ENCODE measurements at places on chromosomes 16 and 17. TPM values are rescaled to one million over a fixed set of nuclear protein-coding genes. Genes with fewer than 3 reads are reported as not detected.

DNA sequence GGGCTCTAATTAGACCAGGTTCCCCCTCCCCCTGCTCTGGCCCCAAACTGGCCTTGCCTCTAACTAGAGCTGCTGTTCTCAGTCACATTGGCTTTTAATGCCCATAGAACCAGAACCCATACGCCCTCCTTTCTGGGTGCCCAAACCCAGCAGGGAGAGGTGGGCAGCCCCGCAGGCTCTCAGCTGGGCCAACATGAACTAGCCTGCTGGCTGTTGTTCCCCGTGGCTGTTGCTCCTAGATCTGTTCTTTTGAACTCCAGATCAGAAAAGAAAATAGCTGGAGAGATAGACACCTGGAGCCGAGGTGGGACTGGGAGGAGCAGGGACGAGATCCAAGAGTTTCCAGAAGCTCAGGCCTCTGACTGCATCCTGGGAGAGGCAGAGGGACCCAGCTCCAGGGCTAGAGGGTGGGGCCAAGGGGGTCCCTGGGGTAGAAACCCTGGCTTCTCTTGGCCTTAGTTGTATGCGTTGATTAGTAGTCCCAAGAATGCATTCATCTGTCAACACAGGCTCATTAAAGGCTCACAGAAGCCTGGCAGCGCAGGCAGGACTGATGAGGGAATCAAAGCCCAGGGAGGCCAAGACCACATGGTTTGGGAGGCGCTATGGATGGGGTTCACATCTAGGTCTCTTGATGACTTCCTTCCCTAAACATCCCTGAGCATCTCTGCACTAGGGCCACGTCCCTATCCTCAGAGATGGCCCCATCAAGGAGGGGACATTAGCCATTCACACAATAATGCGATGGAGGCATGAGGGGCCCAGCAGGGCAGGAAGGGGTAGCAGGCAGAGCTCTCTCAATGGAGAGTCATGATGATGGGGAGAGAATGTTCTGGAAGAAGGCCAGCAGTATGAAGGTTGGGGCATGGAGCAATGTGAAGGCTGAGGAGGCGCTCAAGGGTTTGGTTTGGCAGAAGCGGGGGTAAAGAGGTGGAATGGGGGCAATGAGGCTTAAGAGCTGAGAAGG is 1.3 kb upstream of the CPSF4L start:
- DNase-seq, result no peak

- DNase-seq, result peak; percentile 69
Measured at GRCh38 chr16:69709456-69710084, 16.8 kb downstream of the NQO1 start.

DNA sequence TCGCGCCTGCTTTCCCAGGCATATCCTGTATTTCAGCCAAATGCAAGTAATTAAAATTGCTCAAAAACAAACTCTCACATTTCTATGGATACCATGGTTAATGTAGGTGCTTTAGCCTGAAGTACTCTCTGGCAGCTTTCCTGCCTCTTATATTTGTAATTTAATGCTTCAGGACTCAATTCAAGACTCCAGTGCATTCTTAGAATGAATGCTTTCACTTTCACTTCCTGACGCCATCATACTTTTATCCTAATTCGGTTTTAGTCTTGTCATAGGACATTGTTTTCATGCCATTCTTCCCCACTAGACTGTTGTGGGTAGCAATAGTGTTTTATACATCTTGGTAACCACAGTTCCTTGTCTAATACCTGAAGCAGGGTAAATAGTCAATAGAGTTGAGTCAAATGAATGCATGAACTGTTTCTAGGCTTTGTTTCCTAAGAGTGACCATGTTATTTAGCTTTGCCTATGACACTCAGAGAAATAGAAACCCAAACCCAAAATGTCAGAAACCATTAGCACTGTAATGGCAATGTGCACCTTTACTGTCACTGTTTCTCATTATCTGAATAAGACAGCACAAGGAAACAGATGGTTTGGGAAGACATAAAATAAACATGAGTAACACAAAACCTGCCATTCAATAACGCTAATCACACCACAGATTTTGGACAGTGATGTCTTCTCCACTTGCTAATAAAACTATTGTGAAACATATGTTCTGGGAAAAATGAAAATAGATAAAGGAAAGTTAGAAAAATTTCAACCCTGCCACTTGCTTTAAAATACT is 705.5 kb downstream of the CDH11 start:
- peak; percentile 78 for DNase-seq

- DNase-seq, result no peak
Measured at GRCh38 chr16:24819462-24820040, 26.2 kb upstream of the SLC5A11 start.

DNA sequence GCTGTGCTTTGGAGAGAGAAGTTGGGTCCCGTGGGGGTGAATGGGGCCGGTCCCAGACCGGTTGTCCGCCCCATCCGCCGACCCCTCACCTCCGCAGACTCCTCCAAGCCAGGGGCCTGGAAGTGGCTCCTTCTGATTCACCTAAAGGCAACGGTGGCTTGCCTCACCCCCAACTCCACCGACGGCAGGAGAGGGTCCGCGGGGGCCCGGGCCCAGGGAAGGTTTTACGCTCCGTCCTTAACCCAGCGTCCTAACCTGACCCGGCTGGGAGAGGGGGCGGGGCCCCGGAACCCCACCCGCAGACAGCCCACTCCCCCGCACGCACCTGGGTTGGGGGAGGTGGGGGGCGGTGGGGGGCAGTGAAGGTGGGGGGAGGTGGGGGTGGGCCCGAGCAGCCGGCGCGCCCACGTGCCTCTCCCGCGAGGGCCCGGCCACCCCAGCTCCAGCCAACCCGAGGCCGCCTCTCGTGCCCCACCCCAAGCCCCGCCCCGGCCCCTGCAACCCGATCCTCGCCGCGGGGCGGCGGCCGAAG is 12.7 kb upstream of the CD300A start:
- no peak for DNase-seq

DNA sequence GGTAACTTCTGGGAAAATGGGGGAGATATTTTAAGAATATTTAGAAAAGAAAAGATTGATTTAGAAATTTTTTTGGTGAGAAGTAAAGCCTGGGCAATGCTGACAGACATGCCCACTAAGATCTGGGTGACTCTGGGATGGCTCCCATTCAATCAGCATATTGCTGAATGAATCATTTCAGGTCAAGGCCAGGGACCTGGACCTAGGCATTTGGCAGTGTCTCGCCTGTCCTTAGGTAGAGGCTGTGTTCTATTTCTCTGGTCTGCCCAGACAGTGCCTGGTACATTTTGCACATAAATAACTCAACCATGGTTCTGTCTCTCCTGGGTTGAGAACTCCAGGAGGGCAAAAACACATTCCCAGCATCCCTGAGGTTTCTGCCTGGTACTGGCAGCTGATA is 39.9 kb downstream of the SMPD3 start:
- DNase-seq, result no peak

DNA sequence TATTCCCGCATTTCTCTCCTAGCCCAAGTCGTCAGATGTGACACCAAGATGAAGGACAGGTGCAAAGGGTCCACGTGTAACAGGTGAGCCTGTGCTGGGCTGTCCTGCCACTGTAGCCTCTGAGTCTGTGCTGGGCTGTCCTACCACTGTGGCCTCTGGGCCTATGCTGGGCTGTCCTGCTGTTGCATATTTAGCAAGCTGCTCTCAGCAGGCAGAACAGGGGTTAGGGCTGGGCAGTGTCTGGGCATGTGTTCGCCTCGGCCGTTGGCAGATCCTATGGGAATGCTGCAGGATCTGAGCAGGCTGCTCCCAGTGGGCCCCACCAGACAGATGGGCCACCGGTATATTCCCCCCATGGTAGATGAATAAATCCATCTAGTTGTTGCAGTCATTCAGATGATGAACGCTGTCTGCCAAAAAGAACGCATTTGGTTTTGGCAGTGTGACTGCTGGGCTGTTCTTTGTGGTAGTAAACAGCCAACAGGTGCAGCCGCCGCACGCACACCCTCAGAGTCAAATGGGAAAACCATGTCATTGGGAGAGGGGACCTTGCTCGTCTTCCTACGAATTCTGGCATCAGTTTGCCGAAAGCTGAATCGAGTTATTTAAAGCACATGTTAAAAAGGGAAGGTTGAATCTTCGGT is 49.2 kb downstream of the CRISPLD2 start:
- no peak for DNase-seq

DNA sequence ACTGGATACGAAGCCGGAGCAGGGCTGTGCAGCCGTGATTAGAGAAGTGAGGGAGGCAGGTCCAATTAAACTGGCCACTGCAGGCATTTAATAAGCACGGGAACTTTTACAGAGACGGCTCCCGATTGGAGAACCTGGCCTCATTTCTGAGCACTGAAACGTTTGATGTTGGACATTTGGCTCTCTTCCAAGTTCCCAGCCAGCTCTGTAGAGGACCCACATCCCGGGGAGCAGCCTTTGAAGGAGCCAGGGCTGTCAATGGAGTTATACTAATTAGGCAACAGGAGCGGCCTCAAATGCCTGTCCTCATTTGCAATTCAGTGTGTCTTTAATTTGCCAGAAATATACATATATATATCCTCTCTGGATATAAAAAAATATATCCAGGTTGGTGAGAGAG is 499.4 kb upstream of the C16orf82 start:
- DNase-seq, result no peak

DNA sequence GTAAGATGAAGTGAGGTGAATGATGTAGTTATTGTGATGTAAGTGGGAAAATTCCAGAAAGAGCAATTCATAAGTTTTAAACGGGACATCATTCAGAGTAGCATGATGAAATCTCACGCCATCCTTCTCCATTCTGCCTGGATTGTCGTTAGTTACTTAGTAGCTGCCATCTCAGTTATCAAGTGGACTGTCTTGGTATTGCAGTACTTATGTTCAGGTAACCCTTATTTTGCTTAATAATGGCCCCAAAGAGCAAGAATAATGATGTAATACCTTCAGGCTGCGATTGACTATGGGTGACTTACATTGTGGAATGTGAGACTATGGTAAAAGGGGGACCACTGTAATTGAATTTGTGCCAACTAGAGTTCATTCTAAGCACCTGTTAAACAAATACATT is 234.1 kb upstream of the TOM1L1 start:
- DNase-seq, result no peak

DNA sequence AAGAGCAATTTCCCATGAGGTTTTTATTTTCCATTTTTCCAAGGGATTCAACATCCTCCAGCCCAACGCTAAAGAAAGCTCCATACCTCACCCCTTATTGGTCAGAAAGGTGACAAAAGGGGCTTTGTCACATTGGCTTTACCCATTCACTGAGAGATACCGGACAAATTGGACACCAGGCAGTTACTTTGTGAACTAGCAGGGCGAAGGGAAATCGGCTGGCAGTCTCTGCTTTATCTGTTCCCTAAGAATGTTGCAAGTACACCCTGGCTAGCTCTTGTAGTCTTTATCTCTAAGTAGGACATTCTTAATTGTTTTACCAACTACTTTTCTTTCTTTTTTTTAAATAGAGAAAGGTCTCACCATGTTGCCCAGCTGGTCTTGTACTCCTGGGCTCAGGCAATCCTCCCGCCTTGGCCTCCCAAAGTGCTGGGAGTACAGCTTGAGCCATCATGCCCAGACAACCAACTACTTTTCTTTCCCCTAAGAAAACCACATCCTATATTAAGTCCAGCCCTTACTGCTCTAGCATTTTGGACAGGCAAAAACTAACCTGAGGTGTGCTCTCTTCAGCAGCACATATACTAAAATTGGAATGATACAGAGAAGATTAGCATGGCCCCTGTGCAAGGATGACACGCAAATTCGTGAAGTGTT is 16.8 kb downstream of the PRPSAP1 start:
- DNase-seq, result peak; percentile 7

- no peak for DNase-seq
Measured at GRCh38 chr17:78107457-78107856, 21.1 kb downstream of the TMC6 start.

GRCh38 chr17:66547151-66547865 is 244.9 kb downstream of the PRKCA start:
- DNase-seq, result no peak

DNA sequence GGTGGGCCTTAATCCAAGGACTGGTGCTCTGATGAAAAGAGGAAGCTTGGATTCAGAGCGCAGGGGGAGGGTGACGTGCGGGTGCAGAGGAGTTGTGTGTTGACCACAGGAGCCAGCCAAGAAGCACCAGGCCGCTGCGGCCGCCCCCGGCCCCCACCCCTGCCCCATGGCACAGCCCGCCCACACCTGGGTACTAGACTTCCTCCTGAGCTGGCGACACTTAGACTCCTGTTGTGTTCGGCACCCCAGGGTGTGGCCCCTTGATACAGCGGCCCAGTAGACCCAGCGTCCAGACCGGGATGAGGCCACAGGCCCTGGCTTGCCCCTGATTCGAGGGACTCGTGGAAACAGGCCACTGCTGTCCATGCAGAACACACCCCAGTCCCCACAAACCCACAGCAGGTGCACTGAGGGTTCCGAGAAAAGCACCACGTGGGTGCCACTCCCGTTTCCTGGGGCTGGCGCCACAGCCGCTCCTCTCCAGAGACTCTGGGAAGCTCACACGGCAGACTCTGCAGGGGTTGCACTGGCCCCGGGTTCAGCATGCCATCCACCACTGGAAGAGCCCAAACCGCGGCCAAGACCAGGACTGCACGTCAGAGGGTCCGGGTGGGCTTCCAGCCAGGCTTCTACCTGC is 5.7 kb upstream of the SNAI3 start:
- DNase-seq, result no peak

GRCh38 chr17:38443356-38444031 is 15.2 kb downstream of the ARHGAP23 start:
- no peak for DNase-seq

- peak; percentile 74 for DNase-seq
Measured at GRCh38 chr17:72136692-72137091, 15.9 kb downstream of the SOX9 start.

DNA sequence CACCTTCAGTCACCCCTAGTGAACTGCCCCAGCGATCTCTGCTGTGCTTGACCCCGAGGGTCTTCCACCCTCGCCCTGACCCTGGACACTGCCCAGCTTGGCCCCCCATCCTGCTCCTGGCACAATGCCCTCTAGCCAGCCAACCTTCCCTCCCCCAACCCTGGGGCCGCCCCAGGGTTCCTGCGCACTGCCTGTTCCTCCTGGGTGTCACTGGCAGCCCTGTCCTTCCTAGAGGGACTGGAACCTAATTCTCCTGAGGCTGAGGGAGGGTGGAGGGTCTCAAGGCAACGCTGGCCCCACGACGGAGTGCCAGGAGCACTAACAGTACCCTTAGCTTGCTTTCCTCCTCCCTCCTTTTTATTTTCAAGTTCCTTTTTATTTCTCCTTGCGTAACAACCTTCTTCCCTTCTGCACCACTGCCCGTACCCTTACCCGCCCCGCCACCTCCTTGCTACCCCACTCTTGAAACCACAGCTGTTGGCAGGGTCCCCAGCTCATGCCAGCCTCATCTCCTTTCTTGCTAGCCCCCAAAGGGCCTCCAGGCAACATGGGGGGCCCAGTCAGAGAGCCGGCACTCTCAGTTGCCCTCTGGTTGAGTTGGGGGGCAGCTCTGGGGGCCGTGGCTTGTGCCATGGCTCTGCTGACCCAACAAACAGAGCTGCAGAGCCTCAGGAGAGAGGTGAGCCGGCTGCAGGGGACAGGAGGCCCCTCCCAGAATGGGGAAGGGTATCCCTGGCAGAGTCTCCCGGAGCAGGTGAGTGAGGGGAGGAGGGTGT is at the start of gene TNFSF13:
TNFSF13 (plus strand) TSS at position 207 of the 776 bp plus-strand sequence; CDS start at position 497, 290 bp downstream.
- DNase-seq, result no peak

The MT1A gene
- total RNA-seq, result 3.4 TPM

The SDR42E2 gene
- not detected for total RNA-seq

The PARD6A gene
- 1.9 TPM for total RNA-seq

The BMERB1 gene
- total RNA-seq, result 21.1 TPM

The RANGRF gene
- total RNA-seq, result 10.7 TPM

The VPS35L gene
- 29.9 TPM for total RNA-seq

The ABCC11 gene
- total RNA-seq, result not detected

Measured in RPMI7951 (cell line).